ENCODE measurements at places on chromosomes 13 and 19.

GRCh38 chr13:54733639-54734038 is 1705.0 kb downstream of the OLFM4 start:
- no peak for DNase-seq

GRCh38 chr19:42601811-42602443 is 7.2 kb upstream of the CEACAM8 start:
- no peak for DNase-seq

GRCh38 chr19:342801-343421 is 1.7 kb downstream of the MIER2 start:
- DNase-seq, result no peak

GRCh38 chr19:1324806-1325567 is 39.3 kb downstream of the EFNA2 start:
- DNase-seq, result no peak

- no peak for DNase-seq
Measured at GRCh38 chr13:41048640-41049039, 12.7 kb upstream of the WBP4 start.

DNA sequence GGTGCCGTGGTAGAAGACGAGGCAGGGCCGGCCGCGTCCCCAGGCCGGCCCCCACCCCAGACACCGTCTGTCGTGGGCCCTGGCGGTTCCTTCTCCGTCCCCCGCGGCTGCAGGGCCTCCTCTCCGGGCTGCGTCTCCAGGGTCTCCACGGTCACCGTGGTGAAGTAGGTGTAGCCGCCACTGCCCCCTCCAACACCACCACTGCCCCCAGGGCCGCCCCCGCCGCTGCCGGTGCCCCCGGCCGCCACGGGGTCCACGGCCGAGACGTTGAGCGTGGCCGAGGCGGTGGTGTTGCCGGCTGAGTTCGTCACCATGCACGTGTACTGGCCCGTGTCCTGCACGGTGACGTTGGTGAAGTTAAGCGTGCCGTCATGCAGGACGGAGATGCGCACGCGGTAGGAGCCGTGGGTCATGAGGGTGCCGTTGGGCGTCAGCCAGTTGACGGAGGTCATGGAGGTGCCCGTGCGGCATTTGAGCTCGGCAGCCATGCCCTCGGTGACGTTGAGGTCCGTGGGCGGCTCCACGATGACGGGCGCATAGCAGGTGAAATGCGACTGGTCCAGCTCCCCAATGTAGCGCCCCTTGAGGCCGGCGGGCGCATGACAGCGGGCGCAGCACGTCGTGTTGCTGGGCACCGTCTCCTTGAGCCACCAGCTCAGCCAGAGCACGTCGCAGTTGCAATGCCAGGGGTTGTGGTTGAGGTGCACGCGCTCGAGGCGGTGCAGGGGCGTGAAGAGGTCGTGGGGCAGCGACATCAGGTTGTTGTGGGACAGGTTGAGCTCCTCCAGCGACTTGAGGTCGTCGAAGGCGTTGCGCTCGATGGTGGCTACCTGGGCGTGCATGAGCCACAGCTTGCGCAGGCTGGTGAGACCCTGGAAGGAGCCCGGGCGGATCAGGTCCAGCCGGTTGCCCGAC is 4.6 kb upstream of the ASPDH start:
- no peak for DNase-seq

DNA sequence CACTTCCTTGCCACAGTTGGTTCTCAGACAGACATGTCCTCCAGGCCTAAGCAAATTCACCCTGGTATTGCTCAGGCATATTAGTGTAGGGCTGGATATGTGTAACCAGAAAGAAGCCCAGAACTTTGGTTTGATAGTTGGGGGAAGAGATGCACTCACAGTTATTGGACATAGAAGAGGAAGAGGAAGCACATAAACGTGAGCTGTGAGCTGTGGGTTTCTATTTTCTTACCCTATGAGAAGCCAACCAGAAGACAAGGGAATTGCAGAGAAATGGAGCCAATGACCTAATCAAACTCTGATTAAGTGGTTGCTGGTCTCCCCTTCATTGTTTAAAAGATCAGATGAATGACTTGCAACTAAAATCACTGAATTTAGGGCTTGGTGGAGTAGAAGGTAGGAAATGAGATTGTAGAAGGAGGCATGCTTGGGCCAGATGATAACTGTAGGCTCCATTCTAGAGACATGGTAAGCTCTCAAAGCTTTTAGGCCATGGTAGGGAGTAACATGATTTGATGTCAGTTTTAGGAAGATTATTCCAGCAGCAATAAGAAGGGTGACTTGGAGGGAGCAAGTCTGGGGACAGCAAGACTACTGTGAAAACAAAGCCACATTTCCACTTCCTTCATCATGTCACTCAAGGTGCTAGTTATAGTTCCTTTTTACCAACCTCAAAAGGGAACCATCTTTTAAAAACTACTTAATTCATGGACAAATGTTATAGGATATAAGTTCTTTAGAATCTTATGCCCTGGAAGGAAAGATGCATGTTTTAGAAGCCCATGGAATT is 24.1 kb upstream of the WDFY2 start:
- DNase-seq, result no peak

- peak; percentile 92 for DNase-seq
Measured at GRCh38 chr13:79802389-79803085, 321.6 kb downstream of the NDFIP2 start.

GRCh38 chr13:113879494-113880360 is 15.9 kb upstream of the GAS6 start:
- DNase-seq, result no peak

DNA sequence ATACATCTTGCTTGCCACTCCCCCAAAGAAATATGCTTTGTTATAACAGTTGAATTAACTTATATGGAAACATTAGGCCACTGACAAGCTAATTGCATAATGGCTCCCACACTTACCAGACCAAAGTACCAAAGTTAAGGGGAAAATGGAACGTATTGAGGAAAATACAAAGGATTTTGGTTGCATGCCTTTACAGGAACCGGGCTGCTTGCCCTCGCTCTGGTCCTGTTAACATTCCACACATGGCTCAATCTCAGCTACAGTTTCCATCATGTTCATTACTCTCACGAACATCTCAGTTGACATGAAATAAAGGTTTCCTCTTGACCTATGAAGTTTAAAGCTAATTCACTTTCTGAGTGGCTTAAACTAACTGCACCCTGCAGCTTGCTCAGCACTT is 220.7 kb upstream of the RXFP2 start:
- no peak for DNase-seq

- DNase-seq, result no peak
Measured at GRCh38 chr13:50203256-50203941, 188.2 kb downstream of the KCNRG start.

DNA sequence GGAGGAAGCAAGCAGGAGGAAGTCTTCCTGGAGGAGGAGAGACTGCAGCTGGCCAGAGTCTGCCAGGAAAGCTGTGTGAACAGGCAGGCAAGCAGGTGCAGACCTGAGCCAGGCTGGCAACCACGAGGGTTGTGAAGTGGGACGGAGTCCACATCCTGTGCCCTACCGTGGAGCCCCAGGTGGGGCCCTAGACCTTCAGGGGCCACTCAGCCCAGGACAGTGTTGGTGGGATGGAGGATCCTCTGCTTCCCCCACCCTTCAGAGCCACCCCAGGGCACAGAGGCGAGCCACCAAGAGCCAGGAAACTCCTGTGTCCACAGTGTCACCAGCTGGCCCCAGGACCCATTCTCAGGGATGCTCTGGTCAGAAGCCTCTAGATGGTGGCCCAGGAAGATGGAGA is 8.4 kb upstream of the VSTM2B start:
- no peak for DNase-seq

- no peak for DNase-seq
Measured at GRCh38 chr13:95754069-95754468, 77.1 kb downstream of the DNAJC3 start.

- DNase-seq, result no peak
Measured at GRCh38 chr19:21491146-21491545, 14.3 kb upstream of the ZNF429 start.

DNA sequence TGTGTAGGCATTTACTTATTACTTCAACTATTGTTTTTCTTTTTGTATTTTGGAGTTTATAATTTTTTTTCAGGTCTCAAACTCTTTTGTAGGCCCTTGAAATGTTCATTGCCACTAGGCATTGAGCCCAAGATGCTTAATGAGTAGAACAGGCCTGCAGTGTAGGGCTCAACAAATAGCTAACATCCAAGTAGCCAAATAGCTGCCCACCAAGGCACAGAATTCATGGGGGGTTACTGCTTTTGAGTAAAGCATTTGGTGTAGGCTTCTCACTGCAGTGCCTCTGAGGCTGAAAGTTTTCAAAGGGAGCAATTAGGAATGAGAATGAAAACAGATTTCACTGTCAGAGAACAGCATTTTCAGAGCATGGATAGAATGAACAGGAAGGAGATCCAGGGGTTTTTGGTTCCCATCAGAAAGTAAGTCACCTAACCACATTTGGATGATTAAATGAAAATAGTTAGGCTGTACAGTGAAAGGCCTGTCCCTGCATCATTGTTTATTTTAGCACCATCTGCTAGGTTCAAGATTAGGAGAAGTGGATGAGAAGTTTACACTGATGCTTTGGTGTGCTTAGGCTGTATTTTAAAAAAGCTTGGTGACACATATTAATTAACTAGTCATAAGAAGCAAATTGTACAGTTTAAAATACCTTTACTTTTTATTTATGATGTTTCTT is 61.0 kb downstream of the EDNRB start:
- DNase-seq, result no peak

- no peak for DNase-seq
Measured at GRCh38 chr19:47075179-47075810, 26.9 kb upstream of the TMEM160 start.

- no peak for DNase-seq
Measured at GRCh38 chr19:46962030-46962570, 57.5 kb upstream of the NPAS1 start.

GRCh38 chr13:66700117-66700601 is 530.0 kb downstream of the PCDH9 start:
- DNase-seq, result no peak

- DNase-seq, result no peak
Measured at GRCh38 chr19:41774515-41774980, 19.2 kb downstream of the CEACAM6 start.

DNA sequence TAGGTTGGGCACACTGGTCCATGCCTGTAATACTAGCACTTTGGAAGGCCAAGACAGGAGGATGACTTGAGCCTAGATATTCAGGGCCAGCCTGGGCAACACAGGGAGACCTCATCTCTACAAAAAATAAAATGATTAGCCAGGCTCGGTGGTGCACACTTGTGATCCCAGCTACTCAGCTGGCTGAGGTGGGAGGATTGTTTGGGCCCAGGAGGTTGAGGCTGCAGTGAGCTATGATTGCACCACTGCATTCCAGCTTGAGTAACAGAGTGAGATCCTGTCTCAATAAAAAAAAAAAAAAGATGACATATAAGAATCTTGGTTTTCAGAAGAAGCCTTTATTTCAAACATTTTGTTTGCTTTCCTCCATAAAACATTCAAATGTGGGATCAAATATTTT is 178.0 kb downstream of the LIG4 start:
- DNase-seq, result no peak

DNA sequence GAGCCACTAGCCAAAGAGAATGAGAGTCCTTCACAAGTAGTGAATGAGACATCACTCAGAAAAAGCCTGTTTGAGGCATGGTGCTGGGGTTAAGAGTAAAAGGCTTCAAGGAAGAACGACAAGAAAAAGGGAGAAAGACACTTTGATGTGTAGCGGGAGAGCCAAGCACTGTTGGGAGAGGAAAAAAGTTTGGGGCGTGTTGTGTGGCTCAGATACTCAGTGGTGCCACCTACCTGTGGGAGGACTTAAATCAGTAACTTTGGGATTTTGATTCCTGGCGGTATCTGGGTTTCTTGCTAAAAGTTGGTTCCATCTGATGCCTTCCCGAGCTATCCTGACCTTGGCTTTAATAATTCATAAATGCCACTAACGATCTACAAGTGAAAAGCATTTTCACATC is 12.3 kb downstream of the ELSPBP1 start:
- DNase-seq, result no peak

DNA sequence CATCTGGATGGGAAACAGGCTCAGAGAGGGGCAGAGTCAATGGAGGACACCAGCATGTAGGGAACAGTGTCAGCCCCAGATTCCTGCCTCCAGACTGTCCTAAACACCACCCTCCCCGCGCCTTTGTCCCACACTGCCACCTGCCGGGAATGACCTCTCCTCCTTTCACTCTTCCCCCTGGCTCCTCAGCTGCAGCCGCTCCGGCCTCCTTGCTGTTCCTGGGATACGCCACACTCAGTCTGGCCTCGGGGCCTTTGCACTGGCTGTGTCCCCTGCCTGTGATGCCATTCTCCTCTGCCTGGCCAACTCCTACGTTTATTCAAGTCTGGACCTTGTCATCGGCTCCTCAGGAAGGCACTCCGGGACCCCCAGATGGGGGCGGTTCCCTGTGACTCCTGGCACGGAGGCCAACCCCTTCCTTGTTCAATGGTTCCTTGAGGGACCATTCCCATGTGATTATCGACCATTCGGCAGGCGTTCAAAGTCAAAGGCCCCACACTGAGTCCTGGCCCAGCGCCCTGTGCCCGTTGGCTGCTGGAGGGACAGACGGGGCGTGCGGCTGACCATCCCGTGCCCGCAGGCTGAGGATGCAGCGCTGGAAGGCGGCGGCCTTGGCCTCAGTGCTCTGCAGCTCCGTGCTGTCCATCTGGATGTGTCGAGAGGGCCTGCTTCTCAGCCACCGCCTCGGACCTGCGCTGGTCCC is 15.8 kb downstream of the FUT6 start:
- no peak for DNase-seq

DNA sequence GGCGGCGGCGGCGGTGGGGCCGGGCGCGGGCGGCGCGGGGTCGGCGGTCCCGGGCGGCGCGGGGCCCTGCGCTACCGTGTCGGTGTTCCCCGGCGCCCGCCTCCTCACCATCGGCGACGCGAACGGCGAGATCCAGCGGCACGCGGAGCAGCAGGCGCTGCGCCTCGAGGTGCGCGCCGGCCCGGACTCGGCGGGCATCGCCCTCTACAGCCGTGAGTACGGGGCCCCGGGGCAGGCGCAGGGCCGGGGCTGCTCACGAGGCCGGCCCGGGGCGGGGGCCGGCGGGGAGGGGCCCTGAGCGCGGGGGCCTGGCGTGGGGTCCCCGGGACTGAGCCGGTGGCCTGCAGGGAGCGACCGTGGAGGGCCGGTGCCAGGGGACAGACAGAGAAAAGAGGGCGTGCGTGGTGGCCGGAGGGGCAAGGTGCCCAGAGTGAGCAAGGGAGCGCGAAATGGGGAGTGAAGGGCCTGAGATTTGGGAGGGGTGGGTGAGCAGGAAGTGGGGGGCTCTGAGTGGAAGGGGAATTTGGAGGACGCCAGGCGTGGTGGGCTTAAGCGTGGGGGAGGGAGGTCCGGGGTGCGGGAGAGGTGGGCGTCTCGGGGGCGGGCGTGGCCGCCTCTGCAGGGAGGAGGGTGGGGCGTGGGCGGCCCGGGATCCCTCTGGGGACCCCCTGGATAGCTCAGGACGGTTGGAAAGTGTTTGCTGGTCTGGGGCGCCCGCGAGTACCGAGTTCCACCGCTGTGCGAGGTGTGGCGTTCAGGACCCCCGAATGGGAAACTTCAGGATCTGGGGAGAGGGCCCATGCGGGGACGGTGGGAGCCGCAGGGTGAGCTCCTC is 575 bp downstream of the CARM1 start:
- no peak for DNase-seq

Data from cerebellar nuclear complex (tissue), 1 donor.